HFFc6 (cell line): ENCODE measurements at places on chromosomes 3 and 15. TPM values are rescaled to one million over a fixed set of nuclear protein-coding genes. Genes with fewer than 3 reads are reported as not detected.

DNA sequence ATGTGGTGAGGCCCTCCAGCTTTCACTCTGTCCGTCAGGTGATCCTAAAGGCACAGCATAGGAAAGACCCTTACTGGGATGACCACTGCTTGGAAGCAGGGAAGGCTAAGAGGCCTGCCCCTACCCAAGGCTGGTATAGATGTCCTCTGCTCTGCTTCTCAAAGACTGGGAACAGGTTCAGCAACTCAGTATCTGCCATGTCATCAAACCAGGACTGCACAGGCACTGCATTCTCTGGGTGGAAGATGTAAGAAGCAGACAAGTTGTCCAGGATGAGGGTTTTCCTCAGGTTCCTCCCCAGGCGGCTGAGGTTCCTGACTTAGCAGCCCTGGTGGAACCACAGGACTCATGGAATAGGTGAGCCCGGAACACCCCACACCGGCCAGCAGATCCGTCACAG, 4.7 kb downstream of the FAM98B start:
- no peak for DNase-seq

NRROS gene
- 0.17 to 0.18 TPM in 2 of 3 replicates, not detected in the other for total RNA-seq

SLC12A6 gene
- 7.4 to 9.3 TPM (median 7.4 TPM) in 3 replicates for total RNA-seq

GRCh38 chr15:28861031-28861534, 12.6 kb upstream of the GOLGA6L7 start:
- DNase-seq, result no peak

DNA sequence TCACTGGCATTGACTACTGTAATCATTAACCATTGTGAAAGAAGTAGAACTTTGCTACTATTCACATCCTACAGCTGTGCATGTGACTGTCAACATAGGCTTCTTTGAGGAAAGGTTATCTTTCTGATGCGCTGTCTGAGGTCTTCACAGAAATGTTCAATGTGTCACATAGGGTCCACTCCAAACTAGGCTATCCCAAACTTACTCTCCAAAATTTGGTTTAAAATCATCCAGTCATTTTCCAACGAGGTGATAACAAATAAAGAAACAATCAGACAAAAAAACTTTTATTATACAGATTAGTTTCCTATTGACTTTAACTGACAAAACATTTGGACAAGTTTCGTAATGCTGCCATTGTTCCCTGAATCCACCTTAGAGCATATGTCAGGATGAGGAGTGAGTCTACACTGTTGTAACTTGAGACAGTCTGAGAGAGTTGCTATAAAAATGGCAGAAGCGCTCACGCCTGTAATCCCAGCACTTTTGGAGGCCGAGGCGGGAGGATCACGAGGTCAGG, 511.6 kb downstream of the PLOD2 start:
- no peak for DNase-seq

- DNase-seq, result no peak
Measured at GRCh38 chr3:126342211-126342610, 15.0 kb downstream of the KLF15 start.

DNA sequence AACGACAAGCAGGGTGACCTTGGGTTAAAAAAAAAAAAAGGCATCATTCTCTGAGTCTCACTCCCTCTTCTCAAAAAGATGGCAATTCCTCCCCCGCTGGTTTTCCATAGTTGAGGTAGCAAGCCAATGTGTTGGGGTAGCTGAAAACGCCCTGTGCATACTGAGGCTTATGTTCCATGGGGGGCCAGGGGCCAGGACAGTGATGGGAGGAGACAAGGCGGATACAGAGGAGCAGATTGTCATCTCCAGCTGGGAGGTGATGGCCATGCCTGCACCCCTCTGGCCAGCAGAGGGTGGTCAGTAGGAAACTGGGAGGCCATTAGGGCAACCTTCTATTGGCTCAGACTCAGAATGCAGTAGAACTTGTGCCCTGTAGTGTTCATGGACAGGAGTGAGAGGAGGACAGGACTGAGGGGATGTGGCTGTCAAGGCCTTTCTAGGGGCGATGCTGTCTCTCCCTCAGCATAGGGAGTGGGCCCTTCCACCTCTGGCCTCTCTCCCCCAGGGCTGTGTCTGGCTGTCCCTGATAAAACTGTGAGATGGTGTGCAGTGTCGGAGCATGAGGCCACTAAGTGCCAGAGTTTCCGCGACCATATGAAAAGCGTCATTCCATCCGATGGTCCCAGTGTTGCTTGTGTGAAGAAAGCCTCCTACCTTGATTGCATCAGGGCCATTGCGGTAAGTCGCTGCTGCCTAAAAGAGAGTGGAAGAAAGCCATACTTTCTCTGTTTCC, 1.9 kb downstream of the TF start:
- no peak for DNase-seq

GRCh38 chr3:4739289-4740236, 239.7 kb upstream of the BHLHE40 start:
- DNase-seq, result no peak

DNA sequence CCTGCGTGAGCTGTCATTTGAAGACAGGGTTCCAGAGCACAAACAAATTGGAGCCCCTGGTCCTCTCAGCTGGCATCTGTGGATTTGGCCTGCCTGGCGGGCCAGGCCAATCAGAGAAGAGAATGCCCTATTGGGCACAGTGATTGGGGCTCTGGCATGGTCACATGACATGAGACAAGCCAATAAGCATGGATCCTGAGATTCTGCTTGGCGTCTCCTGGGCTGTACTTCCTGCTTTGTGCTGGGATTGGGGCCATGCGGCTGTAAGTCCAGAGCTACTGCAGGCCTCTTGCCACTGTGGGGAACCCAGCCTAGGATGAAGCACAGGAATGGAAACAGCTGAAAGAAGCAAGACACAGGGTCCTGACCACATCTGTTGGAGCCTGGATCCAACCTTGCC, 121.4 kb downstream of the FBLN2 start:
- DNase-seq, result no peak

- DNase-seq, result no peak
Measured at GRCh38 chr3:183098536-183099025, 715 bp downstream of the MCCC1 start.

TM4SF18 gene
- total RNA-seq, result 0.37 TPM in 1 of 2 replicates, not detected in the other

GRCh38 chr3:62832553-62832952, 42.7 kb downstream of the CADPS start:
- no peak for DNase-seq

DNA sequence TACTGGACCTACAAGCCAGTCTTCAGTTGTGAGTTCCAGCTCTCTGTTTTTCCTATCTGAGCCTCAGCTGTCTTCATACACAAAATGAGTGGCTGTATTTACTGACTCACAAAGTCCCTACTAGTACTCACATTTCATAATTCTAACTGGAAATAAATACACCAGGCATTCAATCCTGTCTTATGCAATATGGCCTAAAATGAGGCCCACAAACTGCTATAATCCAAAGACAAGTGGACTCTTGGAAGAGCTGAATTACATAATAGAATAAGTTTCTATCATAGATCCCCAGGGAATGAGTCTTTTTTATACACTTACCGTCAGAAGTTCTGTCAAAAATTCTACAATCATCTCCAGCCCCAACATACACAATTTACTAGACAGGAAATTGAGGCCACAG, 211.9 kb downstream of the LRRN1 start:
- no peak for DNase-seq

- DNase-seq, result no peak
Measured at GRCh38 chr15:39207532-39208115, 373.3 kb upstream of the THBS1 start.

DNA sequence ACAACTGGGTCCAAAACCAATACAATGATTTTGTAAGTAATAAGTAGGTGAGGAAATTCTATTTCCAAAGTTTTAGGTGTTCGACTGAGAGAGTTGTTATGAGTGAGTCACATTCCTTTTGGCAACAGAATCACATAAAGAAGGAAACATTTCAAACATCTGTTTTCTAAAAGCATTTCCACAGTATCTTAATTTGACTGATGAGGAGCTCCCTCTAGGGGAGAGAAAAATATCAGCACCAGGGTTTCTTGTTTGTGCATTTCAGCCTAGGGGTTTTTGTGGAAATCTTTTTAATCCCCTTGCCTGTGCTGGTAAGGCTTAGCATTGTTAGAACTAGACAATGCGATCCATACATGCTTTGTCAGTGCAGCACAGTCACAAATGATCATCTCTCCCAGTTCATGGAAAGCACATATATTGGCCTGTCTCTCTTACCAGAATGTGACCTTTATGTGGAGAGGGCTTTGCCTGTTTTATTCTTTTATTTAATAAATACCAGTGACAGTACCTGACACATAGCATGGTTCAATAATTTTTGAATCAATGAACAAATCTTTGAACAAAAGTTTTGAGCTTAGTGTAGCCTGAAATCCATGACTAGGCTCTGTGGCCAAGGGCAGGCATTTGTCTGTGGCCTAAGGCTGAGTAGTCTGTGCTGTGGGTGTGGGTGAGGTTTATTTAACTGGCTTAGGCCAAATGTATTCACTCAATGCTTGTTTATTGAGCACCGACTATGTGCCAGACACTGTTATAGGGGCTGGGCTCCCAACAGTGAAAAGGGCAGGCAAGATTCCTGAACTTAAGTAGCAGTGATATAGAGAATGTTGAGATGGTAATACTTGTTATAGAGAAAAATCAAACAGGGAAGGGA, 21.1 kb upstream of the IQCF6 start:
- DNase-seq, result peak; percentile 77
